Pulmonary artery endothelial cell (primary cell): ENCODE measurements at places on chromosomes 12 and 14.

GRCh38 chr14:54711812-54712464 lies 145.0 kb downstream of the SAMD4A start:
- DNase-seq = no peak

DNA sequence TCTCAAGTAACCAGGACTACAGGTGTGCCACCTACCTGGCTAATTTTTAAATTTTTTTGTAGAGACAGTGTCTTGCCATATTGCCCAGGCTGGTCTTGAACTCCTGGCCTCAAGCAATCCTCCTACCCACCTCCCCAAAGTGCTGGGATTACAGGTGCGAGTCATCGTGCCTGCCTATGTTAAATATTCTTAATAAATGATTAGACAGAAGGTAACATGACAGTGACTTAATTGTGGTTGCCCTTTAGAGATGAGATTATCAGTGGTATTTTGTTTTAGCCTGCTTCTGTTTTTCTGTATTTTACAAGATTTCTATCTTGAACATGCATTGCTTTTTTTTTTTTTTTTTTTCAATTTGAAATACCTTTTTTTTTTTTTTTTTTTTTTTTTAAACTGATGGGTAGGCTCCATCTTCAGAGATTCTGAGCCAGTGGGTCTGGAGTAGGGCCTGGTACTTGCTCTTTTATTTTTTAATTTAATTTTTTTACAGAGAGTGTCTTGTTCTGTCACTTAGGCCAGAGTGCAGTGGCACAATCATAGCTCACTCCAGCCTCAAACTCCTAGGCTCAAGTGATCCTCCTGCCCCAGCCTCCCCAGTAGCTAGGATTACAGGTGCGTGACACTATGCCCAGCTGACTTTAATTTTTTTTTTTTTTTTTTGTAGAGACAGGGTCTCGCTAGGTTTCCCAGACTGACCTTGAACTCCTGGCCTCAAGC lies 88.4 kb downstream of the BORCS5 start:
- DNase-seq = no peak

DNA sequence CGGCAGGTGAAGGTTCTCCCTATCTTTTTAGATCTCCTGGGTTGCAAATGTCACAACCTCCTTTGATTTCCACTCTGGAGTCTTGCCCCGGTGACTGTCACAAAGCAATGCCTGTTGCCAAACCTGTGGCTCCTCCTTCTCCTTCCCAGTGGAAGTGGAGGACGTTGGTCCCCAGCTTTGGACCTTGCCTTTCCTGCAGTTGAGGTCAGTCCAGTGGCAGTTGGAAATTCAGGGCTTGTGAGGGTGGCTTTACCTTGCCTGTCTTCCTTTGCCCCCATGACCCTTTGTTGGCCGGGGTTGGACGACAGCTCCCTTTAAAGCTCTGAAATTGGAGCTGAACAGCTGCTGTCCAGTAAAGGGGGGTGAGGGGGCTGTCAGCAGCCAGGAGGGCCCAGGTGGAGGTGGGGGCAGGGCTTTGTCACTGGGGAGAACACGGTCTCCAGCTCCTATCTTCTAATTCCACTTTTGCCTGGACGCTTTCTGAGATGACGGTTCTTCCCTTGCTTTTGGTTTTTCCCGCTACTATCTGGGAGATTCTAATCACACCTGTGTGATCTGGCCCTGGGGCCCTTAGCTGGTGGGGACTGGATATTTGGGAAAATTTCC lies 4.1 kb downstream of the TEAD4 start:
- no peak for DNase-seq

DNA sequence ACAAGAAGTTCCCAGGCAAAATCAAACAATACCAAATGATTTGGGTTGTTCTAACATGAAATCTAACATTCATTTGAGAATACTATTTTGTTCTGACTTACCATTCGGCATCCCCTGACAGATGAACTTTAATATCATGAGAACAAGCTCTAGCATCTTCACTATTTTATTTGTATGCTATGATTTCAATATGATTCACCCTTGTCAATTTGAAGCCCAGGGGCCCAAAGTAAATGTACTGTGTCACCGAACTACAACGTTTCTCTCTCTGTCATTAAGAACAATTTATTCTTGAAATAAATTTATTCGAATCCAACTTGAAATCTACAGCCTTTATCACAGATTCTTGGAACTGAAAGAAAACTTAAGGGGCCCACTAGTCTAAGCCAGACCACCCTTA lies 146.2 kb upstream of the RASSF8 start:
- DNase-seq = no peak

GRCh38 chr14:100302616-100303015 lies 3.6 kb downstream of the SLC25A29 start:
- no peak for DNase-seq

GRCh38 chr12:44677724-44678123 lies 198.4 kb downstream of the NELL2 start:
- DNase-seq = no peak

- no peak for DNase-seq
These were observed 69.7 kb upstream of the CCND2 start for GRCh38 chr12:4203772-4204376.

DNA sequence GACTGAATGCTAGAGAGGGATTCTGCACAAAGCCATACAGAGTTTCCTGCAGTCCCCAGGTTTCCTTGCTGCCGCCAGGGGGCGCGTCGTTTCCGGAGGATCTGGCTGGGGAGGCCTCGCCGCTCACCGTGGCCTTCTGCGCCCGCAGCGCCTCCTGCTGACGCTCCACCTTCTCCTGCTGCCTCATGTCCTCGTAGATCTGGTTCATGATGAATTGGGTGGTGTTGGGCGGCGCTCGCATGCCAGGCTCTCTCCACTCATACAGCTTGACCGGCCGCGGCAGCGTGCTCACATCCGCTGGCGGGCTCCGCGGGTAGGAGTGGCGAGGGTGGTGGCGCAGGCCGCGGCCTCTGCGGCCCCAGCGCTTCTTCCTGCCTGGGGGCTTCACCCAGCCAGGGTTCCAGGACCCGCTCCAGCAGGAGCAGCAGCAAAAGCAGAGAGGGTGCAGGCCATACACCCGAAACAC lies 987 bp downstream of the CCER1 start:
- DNase-seq = no peak

DNA sequence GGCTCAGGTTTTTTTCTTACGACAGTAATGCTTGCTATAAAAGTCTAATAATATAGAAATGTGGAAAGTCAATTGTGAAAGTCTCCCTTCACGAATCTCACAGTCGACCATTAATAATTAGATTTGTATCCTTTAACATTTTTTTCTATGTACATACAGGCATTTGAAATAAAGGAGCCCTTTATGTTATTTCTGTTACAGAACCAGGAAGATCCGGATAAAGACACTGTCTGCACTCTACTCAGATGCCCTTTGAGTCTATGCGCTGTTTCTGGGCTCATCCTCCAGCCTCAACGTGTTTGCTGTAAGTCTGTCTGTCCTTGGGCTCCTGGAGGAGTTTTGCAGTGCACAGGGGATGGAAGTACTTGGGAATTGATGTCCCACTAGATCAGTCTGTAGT lies 212.2 kb upstream of the ATP2B1 start:
- no peak for DNase-seq

DNA sequence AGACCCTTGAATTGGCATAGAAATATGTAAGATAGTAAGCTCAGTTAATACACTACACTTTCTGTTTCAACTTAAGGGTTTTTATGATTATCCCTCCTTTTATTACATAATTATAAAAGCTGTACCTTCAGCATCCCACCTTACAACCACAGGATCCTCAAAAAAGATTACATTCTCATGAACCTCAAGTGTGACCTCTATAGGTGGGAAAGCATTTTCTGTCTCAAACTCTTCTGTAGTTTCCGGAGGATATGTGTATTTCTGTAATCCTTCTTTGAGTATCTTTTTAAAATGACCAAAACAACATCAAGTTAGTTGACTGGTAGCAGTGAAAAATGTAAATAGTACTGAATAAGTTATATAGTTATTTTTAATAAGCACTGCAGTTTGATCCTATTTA lies 75.9 kb downstream of the DNAI7 start:
- no peak for DNase-seq

- DNase-seq = no peak
These were observed 1322.1 kb downstream of the TMEM121 start for GRCh38 chr14:106848330-106849121.

DNA sequence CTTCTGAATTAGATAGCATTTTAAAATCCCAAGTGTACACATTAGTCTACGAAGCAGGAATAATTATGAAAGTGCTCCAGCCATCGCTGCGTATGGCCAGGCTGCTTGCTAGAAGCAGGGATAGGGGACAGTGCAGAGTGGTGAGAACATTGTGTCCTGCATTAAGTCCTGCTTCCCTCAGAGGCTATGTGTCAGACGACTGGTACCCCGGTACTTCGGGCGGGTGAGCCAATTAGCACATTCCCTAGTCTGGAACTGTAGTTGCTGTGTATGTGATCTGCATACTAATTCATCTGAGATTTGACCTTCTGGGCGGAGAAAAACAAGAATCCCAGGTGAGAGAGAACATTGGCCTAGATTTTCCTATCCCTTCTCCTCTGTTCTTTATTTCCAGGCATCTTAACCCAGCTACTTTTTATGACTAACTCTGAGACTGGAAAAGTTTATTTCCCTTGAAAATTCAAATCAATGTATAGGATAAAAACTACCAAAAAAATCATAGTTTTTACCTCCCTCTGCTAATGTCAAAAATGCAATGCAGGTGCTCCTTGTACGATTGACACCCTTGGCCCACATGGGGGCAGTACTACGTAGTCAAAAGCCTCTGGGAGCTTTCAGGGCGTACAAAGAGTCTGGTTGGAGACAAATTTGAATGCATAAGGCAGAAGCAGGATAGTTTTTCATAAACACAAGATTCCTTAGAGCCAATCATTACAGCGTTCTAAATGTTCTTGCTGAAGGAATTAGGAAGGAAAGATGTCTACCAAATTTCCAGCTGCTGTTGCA lies 764.3 kb downstream of the NOVA1 start:
- peak; percentile 7 for DNase-seq

- no peak for DNase-seq
These were observed 28.1 kb upstream of the WNK1 start for GRCh38 chr12:724194-724855.

GRCh38 chr12:91406920-91407341 lies 224.3 kb upstream of the DCN start:
- DNase-seq = peak; percentile 47

DNA sequence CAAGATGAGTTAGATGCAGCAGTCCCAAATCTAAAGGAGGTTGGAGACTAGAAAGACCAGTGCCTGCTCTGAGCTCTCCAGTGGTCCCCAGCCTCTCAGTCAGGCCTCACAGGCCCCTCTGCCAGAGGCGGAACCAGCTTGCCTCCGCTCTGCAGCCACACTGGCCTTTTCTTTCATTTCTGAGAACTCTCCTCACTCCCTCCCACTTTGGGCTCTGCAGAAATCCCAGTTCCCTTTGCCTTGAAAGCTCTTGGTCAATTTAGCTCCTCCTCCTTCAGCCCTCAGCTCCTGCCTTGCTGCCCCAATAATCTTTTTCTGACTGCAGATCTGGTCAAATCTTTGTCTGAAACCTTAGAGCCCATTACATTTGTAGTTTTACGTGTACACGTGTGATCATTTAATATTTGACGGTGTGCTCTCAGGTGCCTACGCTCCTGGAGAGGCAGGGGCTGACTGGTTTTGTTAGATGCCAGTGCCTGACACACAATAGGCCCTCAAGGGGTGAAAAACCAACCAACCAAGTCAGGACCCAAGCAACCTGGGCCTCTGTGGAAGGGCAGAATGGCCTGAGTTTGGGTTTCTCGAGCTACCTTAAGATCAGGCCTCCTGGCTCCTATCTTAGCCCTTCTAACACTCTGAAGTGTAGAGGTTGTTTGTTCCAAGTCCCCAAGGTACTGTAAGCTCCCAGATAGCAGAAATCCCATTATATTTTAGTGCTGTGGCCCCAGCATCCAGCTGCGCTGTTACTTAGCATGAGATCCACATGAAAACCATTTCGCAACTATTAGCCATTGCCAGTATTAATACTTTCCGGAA lies 1.1 kb upstream of the NUDT4 start:
- DNase-seq = no peak

DNA sequence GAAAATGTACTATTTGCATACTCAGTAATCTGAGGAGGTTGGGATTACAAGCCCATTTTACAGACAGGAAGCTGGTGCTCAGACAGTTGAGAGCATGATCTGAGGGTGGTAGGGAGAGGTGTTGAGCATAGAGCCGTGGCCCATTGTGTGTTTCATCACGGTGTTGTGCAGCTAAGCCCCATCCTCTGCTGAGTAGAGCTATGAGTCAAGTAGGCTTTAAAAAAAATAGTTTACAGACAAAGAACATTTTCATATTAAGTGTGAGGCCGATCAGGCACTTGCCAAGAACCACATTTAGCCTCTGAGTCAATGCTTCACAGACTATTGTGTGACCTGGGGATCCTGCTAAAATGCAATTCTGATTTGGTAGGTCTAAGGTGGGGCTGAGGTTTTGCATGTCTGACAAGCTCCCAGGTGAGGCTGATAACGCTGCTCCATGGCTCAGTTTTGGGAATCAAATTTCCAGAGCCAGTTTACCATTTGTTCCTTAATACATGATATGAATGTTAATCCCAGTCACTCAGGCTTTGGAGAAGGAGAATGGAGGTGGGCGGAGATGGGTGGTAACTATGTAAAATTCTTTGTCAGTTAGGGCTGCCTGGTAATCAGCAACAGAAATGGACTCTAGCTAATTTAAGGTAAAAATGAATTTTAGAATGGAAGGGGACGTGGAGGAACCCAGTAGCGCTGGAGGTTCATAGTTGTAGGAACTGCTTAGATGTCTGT lies 22.2 kb downstream of the ZNF664 start:
- no peak for DNase-seq

DNA sequence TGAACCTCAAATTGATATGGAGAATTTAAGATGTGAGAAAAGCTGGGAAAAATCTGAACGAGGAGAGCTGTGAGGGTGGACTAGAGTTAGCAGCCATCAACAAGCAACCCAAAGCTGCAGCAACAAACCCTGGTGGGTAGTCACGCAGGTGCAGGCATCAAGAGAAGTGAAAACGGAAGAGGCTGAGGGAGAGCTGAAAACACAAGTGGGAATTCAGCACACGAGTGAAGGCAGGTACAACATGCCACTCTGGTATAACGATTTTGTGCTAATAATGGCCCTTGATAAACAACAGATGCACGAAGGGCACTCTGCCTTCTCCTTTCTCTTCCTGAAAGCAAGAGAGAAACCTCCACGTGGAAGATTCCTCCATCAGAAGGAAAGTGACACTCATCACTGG lies 11.5 kb downstream of the TCL1B start:
- no peak for DNase-seq

- DNase-seq = no peak
These were observed 35.3 kb downstream of the KICS2 start for GRCh38 chr12:64186789-64187188.

DNA sequence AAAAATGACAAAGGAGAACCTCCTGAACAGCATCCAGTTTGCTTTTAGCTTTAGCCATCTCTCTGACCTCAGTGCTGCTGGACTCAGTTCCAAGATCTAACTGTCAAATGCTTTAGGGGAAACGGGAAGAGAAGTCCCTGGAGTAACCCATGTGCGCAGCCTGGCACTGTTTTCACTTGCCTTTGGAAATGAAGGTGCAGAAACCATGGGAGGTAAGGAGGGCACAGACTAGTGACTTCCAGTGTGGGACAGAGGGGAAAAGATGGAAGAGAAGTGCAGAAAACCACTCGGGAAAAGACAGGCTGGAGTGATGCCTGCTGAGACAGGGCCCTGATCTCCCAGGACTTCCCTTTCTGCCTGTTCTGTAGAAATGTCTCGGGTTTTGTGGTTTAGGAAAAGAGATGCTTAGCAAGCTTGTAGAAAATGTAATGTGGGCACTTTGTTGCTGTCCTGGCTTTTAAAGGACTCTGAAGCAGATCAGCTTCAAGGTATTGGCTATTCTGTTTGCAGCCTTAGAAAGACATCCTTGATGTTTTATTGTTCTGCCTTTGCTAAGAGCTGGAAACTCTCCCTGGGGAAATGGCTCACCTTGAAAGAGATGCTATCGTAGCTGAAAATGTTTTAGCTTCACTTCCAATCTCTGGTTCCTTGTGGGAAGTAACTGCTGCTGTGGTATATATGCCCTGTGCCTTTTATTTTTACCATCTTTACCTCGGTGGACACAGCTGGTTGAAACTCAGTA lies 124.6 kb upstream of the HIF1A start:
- no peak for DNase-seq
